ENCODE measurements at places on chromosomes 11 and 22. TPM values are rescaled to one million over a fixed set of nuclear protein-coding genes. Genes with fewer than 3 reads are reported as not detected.

The TRIM6 gene
- total RNA-seq = 0.89 TPM

DNA sequence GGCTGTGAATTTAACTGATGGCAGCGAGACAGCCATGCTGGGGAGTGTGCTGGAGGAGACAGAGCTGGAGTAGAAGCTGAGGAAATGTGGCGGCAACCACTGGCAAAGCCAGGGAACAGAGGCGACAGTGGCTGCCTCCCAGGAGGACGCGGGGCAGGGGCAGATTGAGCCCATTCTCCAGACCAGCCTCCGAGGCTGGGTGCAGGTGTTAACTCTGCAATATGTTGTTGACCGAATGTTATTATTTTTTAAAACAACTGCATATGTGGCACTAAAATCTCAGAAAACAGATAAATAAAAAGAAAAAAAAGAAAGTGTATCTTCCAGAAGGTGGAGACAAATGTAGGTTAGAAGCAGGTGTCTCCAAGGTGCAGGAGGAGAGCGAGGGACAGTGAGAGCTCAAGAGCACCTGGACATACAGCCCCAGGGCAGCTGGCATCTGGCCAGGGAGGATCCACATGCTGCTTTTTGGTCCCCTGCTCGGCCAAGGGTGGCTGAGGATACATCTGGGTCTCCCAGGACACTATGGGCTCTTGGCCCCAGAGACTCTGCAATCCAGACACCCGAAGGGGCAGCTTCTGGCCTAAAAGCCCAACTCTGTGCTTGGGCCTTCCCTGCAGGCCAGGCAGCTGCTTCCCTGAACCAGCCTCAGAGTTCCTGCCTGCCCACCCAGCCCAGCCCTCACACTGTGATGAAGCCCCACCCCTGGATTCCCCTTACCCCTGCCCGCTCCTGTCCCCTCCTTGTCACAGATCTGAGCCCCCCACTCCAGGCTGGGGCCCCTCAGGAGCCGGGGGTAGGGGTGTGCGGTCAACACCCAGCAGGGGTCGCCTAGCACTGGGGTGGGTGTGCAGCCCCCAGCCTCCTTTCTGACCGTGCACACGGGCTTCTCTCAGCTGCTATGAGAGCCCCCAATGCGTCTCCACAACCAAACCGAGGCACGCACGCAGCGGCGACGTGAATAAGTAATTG, 12.9 kb downstream of the RTN4R start:
- no peak for DNase-seq

DNA sequence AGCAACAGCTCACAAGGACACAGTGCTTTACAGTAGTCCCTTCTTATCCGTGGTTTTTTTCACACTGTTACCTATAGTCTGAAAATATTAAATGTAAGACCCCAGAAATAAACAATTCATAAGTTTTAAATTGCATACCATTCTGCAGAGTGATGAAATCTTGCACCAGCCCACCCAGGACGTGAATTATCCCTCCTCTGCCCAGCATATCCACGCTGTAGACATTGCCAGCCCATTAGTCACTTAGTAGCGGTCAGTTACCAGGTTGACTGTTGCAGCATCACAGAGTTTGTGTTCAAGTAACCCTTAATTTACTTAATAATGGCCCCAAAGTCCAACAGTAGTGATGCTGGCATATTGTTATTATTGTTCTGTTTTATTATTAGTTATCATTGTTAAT, 3.6 kb downstream of the CLTCL1 start:
- no peak for DNase-seq

DNA sequence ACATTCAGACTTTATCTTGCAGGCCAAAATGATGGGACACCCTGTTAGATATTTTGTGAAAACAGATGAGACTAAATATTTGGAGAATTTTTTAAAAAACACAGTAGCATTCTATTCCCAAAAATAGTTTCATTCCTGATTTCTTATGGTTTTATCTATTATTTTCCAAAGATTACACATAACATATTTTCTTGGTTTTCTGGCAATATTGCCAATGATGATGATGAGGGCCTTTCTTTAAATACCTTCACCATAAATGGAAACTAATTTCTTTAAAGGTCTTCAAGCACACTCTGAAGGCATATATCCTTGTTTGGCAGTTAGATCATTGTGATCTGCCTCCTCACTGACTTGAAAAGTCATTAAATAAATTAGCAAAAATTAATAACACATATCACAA, 522.3 kb upstream of the LUZP2 start:
- no peak for DNase-seq

DNA sequence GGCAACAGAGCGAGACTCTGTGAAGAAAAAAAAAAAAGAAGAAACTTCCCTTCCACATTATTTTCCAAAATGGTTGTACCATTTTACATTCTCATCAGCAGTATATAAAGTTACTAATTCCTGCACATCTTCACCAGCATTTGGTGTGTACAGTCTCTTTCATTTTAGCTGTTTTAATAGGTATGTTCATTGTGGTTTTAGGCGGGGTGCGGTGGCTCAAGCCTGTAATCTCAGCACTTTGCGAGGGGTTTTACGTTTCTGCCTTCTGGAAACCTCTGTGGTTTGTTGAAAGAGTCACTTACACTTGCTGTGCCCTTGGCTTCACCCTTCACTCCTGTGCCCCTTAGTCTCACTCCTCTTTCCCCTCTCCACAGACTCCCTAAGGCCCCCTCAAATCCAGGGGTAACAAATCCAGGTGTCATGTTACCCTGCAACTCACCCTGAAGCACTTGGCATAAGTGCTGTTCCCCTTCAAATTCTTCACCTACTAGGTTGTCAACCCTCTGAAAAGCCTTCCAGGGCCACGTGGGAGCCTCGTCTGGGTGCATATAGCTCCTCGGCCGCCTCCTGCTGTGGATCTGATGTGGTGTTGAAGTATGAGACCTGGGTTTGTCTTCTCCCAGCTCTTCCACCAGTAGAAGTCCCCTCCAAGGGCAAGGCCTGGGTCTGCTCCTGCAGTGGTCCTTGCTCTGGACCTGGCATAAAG, 20.8 kb downstream of the TOB2 start:
- peak; percentile 34 for DNase-seq

The HBE1 gene
- total RNA-seq = not detected

- DNase-seq = no peak
Measured at GRCh38 chr11:64763526-64764039, 3.8 kb upstream of the PYGM start.

GRCh38 chr22:22752199-22752555, 107.8 kb downstream of the GGTLC2 start:
- DNase-seq = no peak

DNA sequence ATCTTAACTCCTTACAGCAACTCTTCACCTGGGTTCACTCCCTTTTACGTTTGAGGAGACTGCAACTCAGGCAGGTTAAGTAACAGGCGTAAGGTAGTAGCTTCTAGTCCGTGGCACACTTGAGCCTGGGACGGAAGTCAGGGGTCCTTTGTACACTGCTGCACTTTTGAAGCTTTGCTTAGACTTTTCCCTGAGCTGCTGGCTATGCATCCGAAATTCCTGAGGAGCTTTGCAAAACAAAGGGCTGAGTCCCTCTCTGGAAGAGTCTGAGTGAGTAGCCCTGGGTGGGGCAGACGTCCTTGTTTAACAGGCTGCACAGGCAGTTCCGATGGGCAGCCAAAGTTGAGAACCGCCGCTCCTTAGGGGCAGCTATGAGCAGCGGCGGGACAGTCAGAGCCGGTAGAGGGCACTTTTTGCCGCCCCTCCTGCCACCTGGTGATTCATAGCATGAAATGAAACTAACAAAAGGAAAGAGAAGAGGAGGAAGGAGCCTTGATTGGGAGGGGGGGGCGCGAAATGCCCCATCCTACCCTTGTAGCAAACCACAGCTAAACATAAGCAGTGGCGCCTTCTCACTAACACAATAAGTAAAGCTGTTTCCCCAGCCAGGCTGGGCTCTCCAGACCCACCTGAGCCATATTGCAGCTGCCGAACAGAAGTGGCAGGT, 1.4 kb downstream of the TMEM109 start:
- DNase-seq = peak; percentile 78

The SLC43A3 gene
- 331 TPM for total RNA-seq

The DNAJB7 gene
- total RNA-seq = not detected

The SLC22A25 gene
- total RNA-seq = not detected

DNA sequence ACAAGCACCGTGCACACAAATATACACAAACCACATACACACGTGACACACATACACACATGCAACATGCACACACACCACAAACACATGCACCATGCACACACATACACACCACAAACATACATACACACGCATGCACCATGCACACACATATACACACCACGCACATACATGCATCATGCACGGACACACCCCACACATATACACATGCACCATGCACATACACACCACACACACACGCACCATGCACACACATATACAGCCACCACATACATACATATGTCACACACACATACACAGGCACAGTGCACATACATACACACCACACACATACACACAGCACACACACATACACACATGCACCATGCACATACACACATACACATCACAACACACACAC, 12.7 kb upstream of the B4GALNT4 start:
- DNase-seq = no peak

GRCh38 chr22:28103596-28103995, 184.5 kb upstream of the PITPNB start:
- no peak for DNase-seq

DNA sequence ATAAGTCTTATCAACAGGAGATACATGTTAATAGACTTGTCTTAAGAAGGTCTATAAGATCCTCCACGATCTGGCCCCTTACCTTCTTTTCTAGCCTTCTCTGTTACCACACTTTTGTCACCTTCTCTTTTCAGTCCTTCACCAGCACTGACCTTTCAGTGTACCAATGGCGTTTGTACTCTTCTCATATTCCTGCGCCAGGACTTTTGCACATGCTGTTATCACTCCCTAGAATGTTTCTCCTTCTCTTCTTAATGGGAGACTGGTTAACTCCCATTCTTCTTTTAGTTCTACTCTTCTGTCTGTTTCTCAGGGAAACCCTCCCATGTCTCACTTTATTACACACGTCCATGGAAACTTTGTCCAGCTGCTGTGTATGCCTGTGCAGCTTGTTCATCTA, 4.4 kb upstream of the EED start:
- DNase-seq = no peak

DNA sequence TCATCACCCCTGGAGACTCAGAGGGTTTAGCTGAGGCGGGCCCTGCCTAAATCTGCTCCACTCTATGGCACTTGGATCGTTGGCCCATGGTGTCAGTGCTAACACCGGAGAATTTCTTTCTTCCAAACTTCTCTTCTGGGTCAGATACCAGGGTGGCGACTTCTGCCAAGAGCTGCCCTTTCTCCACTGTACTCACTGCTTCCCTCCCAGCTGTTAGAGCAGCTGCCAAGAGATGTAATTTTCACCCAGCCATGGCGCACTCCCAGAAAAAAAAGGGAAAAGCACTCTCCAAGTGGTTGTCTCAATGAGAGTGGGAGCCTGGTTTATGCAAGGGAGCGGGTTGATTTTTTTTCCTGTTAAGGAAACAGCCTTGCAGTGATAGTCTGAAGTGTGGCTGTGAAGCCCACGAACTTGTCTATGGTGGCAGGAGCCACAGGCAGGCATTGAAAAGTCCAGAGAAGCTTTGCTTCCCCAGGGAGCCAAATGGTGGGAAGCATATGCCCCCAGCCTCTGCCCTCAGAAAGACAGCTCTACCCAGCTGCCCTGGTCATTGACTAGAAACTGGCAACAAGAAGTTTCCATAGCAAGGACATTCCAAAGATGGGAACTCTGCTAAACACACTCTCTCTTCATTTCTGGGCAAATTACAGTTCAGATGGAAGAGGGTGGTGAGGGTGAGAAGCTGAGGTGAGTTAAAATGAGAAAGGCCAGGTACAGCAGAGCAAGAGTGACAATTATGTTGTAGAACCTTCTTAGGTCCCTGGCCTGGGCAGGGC, 10.7 kb downstream of the PCSK7 start:
- DNase-seq = no peak

GRCh38 chr22:45587638-45588505, 83.8 kb upstream of the ATXN10 start:
- no peak for DNase-seq

DNA sequence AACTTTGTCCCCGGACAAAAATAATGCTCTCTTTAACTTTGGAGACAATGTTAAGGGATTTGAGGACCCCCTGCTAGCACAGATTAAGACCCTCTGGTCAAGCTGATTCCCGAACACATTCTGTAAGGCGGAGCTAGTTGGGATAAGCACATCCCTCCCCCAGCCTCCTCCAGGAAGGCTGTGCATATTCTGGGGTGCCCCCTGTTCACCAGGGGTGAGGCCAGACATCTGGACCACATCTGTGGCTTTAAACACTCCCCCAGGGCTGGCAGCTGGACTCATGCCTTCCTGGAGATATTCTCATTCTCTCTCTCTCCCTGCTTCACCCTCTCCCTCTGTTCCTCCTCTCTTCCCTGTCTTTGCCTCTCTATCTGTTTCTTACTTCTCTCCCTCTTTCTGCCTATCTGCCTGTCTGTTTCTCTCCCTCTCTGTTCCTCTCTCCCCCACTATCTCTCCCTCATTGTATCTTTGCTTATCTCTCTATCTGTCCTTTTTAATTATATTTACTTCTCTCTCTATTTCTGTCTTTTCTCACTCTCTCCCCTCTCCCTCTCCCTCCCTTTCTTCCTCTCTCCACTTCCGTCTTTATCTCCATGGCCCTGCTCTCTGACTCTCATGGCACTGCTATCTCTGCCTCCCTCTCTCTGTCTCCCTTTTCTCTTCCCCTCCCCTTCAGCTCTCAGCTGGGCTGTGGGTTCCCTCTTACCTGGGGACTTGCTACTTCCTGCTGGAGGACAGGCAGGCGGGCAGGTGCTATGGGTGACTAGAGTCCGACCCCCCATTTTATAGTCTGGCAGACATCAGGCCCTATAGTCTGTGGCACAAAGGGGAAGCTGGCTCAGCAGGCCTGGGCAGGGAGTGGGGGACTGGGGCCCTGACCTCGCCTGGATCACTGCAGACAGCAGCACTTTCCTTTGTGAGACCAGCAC, at the start of gene CRYBB1:
CRYBB1 (minus strand) TSS at position 757 of the 929 bp plus-strand sequence. CDS start 1,708 bp downstream, outside the sequence.
- no peak for DNase-seq

- no peak for DNase-seq
Measured at GRCh38 chr11:9616042-9616675, 42.7 kb downstream of the WEE1 start.

The DGKZ gene
- total RNA-seq = 100.0 TPM

The PUS3 gene
- 16.1 TPM for total RNA-seq

DNA sequence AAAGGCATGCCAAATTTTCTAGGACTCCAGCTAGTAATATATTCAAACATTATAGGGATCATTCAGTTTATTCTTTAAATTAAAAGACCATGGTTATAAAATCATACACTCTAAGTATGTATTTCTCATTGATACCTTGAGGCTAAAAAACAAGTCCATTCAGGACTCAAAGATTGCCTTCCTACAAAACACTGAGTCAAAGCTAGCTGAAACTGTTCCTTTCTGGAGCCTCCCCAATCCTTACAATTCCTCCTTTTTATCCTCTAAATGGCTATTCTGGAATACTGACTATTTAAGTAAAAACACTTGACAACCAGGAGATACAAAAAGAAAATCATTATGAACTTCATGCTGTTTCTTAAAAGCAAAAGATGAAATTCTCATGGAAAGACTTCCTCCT, 4.9 kb upstream of the TTLL12 start:
- DNase-seq = no peak

DNA sequence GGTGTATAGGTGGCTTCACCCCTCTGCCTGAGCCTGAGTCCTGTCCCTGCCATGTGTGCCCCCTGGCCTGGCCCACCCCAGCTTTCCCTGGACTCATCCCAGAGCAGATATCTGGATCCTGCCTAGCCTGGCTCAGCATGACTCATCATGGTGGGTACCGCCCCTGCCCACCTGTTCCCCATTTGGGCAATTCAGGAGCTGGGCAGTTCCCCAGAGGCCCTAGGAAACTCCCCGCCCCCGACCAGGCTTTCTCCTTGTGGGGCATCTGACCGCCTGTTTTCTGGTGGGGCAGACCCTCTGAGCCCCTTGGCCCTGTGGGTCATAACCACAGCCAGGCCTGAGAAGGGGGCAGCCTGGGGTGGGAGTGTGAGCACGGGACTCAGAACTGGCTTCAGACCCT, 4.4 kb downstream of the TSPO start:
- DNase-seq = no peak
